Fibroblast of skin of abdomen (primary cell): ENCODE measurements at places on chromosomes 3 and 15.
A peak's percentile ranks its signal among the peaks of the same experiment; 100 is the strongest.

DNA sequence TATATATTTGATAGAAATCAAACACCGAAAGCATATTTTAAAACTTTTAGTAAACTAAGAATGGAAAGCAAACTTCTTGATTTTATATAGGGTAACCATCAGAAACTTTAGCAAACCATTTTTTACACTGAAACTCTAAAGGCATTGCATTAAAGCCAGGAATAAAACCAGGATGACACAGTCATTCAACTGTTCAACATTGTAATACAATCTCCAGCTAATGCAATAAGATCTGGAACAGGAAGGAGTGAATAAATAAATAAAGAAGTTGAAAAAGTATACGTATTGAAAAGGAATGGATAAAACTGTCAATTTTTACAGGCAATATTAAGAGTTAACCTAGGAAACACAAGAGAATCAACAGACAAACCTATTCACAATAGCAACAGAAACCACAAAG is 181.9 kb upstream of the TTC14 start:
- DNase-seq, result no peak

DNA sequence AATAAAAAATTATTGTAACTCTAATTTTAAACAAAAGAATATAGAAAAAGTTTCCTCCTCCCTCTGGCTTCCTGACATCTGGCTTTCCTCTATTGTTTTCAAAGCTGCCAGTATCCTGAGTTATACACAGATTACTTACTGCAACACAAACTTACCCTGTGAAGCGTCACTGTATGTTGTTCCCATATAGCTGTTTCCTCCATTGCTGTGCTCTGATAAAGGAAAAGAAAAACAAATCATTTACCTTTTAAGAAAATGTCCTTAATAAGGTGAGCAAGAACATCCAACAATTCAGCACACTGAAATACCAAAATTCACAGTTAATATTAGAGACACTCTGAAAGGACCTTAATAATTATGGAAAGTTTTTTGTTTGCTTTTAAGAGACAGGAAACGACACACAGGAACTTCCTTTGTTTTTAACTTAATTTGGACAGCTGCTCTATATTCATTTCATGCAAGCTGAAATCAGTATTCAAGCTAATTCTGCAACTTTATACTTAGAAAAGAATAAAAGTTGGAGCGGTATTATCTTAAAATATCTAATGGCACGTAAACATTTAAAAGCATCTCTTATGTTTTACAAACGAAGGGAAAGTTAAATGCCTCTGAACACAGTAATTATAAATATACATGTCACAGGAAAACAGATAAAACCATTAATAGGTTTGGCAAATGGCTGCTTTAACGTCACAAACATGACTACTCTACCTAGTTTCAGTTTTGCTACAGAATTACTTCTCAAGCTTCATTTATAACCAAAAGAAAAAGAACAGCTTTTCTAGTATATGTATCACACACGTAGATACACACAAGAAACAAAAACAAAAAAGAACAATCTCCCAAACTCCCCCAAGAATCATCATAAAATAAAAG is 21.5 kb downstream of the TJP1 start:
- DNase-seq, result no peak

GRCh38 chr3:117524890-117525289 is 815.3 kb downstream of the TUSC7 start:
- peak; percentile 87 for DNase-seq

DNA sequence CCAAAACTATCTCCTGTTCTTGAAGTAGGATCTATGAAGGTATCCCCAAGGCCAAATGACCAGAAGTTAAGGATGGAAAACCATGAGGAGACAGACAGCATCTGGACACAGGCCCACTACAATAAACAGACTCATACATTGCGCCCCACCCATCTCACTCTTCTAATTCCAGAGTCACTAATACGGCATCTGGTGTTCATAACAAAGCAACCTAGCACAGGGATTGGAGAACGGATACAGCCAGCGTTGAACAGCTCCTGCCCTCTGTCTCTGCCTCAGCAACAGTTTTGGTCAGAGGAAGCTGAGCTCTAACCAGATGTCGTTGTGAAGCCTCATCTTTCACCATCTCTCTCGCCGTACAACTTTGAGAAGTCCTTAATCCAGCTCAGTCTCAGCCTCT is 44.5 kb upstream of the CCDC80 start:
- peak; percentile 96 for DNase-seq

- no peak for DNase-seq
Observed at GRCh38 chr3:188287762-188288505, 134.0 kb downstream of the LPP start.

DNA sequence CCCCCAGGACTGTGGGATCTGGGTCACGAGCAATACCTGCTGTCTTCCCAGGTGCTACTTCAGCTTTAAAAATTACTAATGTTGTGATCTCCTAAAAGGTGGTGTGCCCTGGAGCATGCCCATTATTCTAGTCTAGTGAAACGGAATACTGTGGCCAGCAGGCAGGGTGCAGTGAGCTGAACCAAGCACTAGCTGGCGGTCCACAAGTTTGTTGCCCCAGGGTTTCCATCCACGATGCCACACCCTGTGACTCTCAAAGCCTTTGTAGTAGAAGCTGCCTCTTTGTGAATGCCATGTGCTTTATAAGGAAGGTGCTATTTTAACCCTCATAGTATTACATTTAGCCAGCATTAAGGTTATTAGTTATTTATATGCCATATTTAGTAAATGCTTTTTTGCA is 49.1 kb downstream of the PXYLP1 start:
- no peak for DNase-seq

- no peak for DNase-seq
Observed at GRCh38 chr15:29864501-29864900, 42.2 kb upstream of the TJP1 start.

- no peak for DNase-seq
Observed at GRCh38 chr3:174285242-174285864, 573.8 kb upstream of the NAALADL2 start.

DNA sequence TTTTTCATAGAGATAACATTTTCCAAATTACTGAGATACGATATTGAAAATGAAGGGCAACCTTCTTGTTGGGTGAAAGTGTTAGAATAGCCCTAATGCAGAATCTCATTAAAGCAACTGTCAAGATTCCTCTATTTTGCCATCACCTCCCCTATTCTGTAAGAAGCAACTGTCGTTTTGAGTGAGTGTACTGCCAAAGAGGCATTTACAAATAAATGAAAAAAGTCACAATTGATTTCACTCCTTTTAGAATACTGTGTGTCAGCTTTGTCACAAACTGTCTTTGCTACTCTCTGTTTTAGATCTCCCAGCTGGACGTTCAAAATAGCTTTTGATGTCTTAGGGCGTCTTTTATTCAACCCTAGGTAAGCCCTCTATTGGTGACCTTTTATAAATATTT is 322.8 kb upstream of the NAALADL2 start:
- no peak for DNase-seq

DNA sequence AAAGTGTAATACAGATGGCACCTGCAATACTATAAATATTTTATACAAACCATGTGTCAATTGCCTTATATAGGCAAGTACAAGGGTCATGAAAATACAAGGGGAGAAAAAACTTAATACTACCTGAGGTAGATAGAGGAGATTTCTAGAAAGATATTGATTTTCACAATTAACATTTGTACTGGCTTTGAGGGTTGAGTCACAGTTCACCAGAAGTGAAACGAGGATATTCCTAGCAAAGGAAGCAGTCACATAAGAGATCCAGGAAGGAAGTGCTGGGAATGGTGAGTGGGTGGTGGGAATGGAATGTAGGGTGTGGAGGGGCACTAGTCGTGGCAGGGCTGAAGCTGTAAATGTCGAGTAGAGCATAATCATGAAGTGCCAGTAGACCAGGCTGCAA is 108.7 kb downstream of the P2RY1 start:
- no peak for DNase-seq
